ENCODE measurements at places on chromosomes 1 and 21.

GRCh38 chr1:191963286-191963685 is 195.0 kb upstream of the RGS18 start:
- no peak for DNase-seq

GRCh38 chr1:59075021-59075420 is 221.9 kb upstream of the FGGY start:
- DNase-seq = no peak

GRCh38 chr1:229553621-229554130 is 4.8 kb downstream of the ABCB10 start:
- no peak for DNase-seq

DNA sequence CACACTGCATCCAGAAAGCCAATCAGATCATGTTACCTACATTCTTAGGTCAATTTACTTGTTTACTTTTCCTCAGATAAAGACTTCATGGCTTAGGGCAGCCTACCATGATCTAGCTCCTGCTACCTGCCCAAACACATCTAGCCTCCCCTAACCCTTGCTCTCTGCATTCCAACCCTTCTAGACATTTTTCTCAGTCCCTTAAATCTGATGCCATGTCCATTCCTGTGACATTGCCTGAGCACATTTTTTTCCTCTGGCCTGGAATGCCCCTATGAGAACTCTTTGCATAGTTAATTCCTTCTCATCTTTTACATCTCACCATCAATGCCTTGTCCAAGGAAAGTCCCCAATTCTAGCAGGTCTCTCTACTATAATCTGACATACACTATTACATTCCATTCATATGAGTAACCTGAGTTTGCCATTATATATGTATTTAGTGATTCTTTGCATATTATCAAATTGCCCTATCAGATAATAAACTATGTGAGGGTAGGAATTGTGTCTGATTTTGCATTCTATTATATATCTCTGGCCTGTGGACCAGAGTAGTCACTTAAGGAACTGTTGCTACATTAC is 166.9 kb downstream of the COL11A1 start:
- no peak for DNase-seq

GRCh38 chr1:36673202-36673601 is 190.5 kb upstream of the CSF3R start:
- DNase-seq = no peak

DNA sequence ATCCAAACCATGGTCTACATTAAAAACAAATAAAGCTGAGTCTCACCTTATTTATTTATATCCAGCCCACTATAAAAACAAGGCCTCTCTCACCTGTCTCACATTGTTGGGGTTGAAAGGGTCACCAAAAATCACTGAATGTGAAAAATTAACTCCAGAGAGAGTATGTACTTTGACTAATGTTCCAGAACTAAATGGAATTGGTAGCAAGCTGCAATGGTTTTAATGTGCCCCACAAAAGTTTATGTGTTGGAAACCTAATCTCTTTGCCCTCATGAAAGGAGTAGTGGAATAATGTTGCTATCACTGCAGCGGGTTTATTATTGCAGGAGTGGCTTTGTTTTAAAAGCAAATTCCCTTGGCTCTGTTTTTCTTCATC is 230.3 kb downstream of the LTN1 start:
- no peak for DNase-seq

DNA sequence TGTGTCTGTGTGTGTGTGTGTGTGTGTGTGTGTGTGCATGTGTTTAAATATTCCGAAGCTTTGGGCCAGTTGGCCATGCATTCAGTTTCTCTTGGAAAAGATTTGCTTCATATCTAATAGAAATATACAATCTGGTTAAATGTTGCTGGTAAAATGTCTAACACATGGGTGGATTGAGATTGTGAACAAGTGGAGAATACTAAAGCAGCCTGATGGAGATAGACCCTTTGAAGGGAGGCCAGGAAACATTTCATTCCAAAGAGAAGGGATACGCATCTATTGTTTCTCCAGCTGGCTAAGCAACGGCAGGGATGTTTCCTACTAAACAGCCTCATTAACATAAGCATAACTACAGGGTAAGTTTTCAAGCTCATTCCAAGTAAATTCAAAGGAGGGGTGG is 257.5 kb upstream of the PTBP2 start:
- no peak for DNase-seq

DNA sequence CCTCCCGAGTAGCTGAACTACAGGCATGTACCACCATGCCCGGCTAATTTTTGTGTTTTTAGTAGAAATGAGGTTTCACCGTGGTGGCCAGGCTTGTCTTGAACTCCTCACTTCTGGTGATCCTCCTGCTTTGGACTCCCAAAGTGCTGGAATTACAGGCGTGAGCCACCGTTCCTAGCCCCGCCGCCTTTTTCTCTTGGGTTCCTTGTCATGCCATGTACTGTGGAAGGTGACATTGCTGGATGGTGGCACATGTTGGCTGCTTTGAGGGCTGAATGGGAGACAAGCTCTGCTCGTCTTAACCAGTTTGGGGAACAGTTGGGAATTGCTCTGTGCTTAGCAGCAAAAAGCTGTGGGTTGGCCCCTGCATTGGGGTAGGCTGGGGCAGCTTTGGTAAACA is 22.7 kb downstream of the ACTL8 start:
- DNase-seq = no peak

- DNase-seq = no peak
Observed at GRCh38 chr1:116880917-116881316, 28.8 kb upstream of the PTGFRN start.

DNA sequence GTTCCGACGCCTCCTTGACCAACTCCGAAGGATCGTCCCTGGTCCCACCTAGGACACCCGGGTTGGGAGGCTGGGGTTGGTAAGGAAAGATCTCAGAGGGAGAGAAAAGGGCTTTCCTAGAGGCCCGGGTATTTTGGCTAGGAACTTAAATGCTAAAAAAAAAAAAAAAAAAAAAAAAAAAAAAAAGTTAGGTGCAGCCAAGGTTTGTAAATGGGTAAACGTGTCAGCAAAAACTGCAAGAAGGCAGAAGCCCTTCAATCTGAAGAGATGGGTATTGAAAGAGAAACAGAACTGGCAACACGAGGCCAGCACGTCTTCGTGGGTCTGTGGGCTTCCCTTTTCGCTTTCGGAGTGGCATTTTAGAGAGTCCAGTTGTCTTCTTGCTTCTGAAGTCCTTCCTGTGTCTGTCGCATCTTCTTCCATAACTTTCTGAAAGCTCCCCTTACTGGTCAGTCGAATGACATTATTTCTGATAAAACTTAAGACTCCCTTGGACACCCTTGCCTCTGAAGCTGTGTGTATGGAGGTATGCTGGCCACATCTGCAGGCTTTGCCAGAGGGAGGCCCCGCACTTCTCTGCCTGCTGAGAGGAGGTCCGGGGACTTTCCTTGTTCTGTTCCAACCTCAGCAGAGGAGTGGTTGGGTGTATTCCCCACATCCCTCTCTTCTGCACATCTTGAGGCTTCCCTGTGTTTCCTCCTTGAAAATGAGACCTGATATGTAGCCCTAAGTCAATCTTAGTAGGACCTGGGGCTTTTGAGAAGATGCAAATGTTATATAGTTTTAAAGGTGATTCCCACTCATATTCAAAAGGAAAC is 745 bp downstream of the RCSD1 start:
- no peak for DNase-seq

- DNase-seq = no peak
Observed at GRCh38 chr1:22176258-22176657, 33.4 kb upstream of the WNT4 start.

DNA sequence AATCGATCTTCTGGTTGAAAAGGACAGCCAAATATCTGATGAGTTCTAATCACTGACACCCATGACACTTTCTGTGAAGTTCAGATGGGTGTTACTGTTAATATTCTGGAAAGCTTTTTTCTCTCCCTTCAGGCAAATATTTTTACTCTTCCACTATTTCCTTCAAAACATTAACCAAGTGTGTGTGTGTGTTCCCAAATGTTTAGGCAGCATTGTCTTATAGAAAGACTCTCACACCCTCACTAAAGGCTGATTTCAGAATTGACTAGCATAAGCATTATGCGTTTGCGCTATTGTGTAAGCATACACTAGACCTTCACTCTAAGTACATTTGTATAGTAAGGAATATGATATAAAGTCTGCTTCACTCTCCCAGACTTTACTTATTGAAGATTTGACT is 24.7 kb downstream of the WARS2 start:
- no peak for DNase-seq

GRCh38 chr1:202954057-202954745 is 3.9 kb downstream of the ADIPOR1 start:
- no peak for DNase-seq

GRCh38 chr1:955474-955873 is 3.6 kb downstream of the NOC2L start:
- DNase-seq = no peak
